ENCODE measurements at places on chromosomes 12 and 14.
A peak's percentile ranks its signal among the peaks of the same experiment; 100 is the strongest.

DNA sequence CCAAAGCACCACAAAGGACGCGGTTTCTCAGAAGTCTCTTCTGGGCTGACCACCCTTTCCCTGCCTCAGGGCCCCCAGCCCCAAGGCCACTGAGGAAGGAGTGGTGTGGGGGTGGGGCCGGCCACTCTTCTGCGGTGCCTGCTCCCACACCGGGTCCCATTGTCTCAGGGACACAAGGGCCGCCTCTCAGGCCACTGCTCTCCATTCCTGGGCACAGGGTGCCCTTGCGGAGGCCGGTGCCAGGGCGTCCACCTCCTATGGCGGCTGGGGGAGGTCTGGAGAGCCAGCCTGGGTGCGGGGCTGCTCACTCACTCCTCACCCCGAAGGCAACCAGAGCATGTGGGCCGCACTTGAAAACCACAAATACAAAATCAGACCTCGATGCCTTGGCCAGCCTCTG is 44.1 kb downstream of the PRIMA1 start:
- no peak for DNase-seq

DNA sequence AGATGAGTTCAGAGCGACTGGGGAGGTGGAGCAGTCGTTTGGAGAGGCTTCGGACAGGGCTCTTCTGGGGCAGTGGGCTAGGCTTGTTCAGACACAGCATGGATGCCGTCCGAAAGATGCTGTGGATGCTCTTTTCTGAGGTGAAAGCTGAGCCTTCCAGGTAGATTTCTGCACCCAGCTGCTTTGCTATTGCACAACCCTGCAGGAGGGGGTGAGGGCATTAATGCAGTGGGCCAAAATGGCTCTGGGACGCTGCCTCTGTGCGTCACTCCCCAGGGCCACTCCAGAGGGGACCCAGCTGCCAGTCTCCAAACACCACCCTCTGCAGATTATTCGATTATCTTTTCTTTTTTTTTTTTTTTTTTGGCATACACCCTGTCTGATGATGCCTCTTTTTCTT is 6.1 kb upstream of the DDX23 start:
- no peak for DNase-seq

DNA sequence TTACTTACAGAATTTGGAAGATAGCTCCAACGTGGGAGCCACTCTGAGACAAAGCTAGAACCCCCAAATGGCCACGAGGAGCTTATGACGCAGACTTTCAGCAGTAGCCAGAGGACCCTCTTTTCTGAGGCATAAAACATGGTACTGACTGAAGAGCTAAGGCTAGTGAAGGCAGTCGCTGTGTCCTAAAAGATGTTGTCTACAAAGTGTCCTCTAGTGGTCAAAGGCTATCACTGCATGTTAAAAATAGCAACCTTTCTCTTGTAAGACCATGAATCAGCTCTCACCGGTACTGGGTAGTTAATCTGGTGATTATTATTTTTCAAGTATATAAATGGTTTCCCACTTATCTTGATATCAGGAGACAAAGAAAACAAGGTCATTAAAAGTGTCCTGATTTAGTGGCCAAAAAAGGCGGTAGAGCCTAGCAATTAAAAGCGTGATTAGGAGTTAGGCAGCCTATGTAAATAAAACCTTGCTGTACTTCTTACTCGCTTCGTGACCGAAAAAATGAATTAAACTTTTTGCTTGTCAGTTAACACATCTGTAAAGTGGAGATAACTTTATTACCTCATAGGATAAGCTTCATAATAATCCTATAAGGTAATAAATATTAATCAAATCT is 47.0 kb upstream of the LGR5 start:
- DNase-seq = peak; percentile 16

- no peak for DNase-seq
Observed at GRCh38 chr12:12958886-12959285, 6.9 kb upstream of the GPRC5D start.

DNA sequence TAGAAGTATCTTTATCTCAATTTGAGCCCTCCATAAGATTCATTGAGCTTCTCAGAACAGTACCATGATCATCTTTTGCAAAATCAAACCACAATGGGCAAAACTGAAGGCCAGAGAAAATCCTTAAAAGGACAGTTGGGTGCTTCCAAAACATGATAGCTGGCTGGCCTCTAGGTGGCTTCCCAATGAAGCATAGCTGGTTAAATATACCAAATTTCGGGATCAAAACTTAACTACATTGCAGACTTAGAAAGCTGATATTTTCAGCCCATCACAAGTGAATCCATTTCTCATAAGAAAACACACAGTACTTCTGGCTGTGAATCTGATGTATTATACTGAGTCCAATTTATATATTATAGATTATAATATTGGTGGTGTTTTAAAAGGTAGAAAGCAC is 15.3 kb upstream of the PIK3C2G start:
- DNase-seq = no peak

DNA sequence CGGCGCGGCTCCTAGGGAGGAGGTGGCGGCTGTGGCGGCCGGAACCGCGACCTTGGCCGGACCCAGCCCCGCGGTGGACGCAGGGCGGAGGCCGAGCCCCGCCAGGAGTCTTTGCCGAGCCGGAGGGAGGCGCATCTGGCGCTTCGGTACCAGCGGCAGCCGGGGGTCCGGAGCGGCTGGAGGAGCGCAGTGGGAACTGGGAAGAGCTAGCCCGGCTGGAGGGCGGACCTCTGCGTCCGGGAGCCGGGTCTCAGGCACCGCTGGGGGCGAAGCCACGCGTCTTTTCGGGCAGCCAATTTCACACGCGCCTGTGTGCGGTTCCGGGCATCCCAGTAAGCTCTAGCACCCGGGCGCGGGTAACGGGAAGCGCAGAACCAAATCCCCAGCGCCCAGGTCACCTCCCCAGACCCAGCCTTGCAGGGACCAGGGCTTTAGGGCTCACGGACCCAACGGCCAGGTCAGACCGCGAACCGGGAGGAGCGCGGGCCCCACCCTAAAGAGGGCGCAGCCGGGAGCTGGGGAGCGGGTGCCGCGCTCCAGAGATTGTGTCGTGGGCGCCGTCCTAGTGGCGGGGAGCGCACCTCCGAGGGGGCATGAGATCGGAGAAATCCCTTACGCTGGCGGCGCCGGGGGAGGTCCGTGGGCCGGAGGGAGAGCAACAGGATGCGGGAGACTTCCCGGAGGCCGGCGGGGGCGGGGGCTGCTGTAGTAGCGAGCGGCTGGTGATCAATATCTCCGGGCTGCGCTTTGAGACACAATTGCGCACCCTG is 89.4 kb downstream of the GALNT8 start:
- peak; percentile 65 for DNase-seq

DNA sequence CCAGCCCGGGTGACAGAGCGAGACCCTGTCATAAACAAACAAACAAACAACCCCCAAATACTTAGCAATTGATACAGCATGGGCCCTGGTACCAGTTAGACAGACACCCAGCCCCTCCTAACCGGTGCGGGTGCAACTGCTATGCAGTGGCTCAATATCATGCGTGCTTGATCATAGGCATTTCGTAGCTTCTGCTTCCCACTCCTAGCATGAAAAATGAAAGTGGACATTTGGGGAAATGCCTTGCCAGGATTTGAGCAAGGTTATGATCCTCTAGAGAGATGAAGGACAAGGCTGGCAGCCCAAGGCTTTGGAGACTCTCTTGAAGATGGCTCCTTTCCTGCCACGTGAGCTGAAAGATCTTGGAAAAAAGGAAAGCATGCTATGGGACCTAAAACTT is 13.7 kb downstream of the FGF6 start:
- no peak for DNase-seq

DNA sequence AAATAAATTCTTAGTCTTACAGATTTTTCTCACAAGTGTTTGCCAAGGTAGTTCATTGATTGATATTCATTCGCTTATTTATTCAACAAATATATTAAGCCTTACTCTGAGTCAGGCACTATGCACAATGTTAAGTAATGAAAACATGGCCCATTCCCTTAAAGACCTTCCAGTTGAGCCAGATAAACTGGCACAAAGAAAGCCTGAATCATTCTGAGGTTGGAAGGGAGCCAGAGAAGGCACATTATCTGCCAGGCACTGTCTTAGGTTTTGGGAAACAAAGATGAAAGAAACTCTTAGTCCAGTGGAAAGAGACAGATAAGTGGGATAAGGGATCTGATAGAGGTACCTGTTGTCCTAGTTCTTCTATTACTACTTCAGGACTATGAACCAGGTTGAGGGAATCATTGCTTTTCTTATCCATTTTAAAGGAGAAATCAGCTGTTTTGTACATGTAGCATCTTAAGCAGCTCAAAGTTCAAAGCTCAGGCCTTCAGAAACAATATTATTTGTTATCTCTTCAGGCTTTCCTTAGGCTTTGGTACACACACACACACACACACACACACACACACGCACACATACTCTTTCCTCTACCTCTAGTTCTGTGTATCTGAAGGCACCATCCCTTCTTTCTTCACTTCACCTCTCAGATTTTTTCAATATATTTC is 27.0 kb downstream of the PDE6H start:
- no peak for DNase-seq

Measured in right hindlimb (tissue), 1 donor.